ENCODE measurements at places on chromosomes 7 and 10. TPM values are rescaled to one million over a fixed set of nuclear protein-coding genes. Genes with fewer than 3 reads are reported as not detected.

Gene RPEL1
- total RNA-seq: not detected

Gene SEMA3E
- 1.6 TPM for total RNA-seq

Gene LIPN
- not detected for total RNA-seq

Gene FAM25C
- not detected for total RNA-seq

Gene MRPS24
- total RNA-seq: 181 TPM

Gene FRMPD2
- not detected for total RNA-seq

Gene TMEM184A
- total RNA-seq: 4.4 TPM

Gene CD36
- total RNA-seq: not detected

Gene FAM25G
- not detected for total RNA-seq

Gene GLCCI1
- total RNA-seq: 2.6 TPM

Gene AKR1C8
- not detected for total RNA-seq

Gene ZNF736
- total RNA-seq: 8.2 TPM

Gene CFAP58
- 0.16 TPM for total RNA-seq

Gene AGMO
- total RNA-seq: not detected

Gene IQUB
- 0.89 TPM for total RNA-seq

Gene VPS37D
- total RNA-seq: 8.5 TPM

Gene LIPM
- total RNA-seq: not detected

Gene OPN1SW
- not detected for total RNA-seq

Gene BTBD16
- total RNA-seq: 1.4 TPM

Gene CH25H
- total RNA-seq: not detected

Data from mesangial cell (primary cell).